Memory B cell (primary cell): ENCODE measurements at places on chromosomes 7 and 10.

DNA sequence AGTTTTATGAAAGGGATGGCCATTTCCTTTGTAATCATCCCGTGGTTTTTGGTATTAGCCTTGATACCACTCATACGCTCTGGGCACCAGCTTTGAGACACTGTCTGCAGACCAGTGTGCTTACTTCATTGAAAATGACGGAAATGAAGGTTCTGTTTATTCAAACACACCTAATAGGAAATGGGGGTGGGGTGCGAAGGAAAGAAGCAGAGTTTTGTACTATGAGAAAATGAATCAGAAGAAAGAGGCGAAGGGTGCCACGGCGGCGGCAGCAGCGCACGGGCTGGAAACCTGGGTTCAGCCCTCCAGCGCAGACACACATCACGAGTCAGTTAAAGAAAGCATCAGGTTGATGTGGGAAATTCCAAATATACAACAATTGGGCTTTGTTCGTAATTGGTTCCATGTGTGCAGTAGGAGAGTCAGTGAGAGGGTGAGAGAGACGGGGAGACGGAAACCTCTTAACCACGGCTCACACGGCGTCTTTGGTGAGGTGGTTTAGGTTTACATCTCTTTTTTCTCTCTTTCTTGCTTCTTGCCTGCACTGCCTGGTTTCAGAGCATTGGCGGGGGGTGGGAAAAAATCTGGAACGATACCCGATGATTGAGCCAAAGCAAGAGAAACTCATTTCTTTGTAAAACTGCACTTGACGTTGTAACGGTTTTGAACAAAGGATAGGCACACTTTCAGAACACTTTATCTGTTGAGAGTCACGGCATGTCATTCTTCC lies 321.2 kb downstream of the FRMD4A start:
- no peak for DNase-seq

GRCh38 chr7:91537260-91538152 lies 273.3 kb downstream of the FZD1 start:
- no peak for DNase-seq

GRCh38 chr10:117968354-117969182 lies 78.2 kb downstream of the RAB11FIP2 start:
- no peak for DNase-seq

GRCh38 chr7:146656988-146657387 lies 540.4 kb downstream of the CNTNAP2 start:
- DNase-seq = no peak

- DNase-seq = no peak
These were observed 173.2 kb upstream of the PRPS1L1 start for GRCh38 chr7:18200855-18201254.

GRCh38 chr10:43756341-43756740 lies 107.7 kb upstream of the ZNF32 start:
- no peak for DNase-seq

DNA sequence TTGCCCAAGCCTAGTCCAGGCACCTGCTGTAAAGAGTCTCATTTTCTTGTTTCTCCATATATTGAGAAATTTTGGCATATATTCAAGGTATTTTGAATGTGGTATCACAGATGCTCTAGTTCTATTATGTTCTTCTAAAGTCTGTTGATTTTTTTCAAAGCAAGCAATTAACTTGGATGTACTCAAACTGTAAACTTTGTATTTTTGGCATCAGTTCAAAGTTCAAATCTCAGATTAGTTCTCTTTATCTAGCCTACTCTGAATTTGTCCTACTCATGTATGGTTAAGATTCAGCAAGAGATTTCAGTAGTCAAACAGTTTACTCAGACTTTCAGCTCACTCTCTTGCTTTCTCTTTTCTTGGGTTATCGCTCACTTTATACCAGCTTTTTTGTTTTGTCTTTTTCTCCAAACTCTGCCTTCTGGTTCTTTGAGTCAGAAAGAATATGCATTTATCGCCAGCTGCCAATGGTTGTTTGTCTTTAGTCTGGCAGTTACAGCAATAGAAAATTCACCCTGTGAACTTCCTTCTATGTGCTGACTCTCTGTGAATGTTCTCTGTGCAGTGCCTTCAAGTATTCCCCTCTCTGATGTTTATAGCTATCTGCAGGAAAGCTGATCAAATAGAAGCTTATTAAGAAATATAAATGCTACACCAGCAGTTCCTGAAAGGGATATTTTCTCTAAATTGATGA lies 56.0 kb downstream of the ANKRD7 start:
- no peak for DNase-seq

- no peak for DNase-seq
These were observed 548.3 kb downstream of the SORCS3 start for GRCh38 chr10:105189463-105189800.

DNA sequence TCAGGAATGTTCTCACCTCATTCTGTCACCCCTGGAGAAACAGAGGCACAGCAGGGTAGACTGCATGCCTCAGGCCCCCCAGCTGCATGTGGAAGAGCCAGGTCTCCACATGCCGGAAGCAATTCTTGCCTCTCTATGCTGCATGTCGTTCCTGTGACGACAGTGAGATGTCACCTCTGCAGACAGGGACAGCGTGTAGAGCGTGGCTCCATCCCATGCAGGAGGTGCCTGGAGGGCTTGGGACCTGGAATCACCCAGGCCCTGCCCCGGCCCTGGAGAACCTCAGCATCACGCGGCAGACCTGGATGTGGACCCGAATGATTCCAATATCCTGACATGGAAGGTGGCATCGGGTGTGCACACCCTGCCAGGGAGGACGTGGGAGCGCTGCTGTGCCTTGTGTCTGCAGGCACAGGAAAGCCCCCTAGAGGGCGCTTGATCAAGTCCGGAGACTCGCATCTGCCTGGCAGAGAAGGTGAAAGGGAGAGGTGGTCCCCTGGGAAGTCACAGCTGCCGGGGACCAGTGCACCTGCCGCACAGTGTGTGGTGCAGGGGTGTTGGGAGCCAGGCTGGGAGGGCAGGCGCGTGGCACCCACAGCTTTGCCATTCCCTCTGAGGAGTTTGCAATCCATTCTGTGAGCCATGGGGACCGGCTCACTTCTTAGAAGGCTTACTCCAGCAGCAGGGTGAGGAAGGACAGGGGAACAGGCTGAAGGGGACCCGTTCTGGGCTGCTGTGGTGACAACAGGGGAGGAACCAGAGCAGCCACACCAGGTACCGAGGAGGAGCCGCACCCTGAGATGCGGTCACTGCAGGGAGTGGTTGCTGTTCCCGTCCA lies 45.3 kb upstream of the EN2 start:
- peak; percentile 28 for DNase-seq
